Stromal cell of bone marrow (primary cell): ENCODE measurements at places on chromosomes 6 and 20.

DNA sequence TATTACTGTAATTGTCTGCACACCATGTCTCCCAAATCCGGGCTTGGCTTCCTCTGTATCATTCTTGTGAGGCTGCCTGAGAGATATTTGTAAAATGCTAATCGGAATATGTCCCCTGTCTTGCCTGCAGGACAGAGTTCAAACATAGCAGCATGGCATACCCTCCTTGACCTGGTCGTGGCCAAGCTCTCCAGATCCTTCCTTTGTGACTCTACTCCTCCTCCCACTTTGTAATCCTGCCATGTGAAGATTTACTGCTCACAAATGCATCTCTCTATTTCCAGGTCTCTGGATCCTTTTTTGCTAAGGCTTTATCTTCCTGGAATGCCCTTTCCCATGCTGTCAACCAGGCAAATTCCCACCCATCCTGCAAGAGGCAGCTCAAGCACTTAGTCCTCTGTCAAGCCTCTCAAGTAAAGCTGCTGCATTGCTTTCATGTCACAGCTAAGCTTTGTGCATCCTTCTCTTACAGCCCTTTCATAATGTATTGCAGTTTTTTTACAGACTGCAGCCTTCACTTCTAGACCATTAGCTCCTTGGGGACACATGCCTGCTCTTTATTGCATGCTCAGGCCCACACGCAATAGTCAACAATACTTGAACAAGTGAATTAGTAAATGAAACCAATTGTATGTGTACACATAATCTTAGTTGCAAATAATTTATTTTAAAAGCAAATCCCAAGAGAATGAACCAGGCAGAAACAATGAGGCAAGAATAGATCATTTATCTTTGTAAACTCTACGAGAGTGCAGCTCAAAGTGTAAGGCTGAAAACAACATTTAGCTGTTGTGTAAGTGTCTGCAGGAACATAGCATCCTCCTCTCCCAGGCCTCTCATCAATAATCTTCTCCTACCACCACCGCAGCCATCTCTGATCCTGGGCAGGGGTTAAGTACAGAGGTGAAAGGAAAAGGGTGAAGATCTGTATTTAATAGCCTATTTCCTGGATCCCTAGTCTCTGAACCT, 45.8 kb downstream of the HIVEP2 start:
- DNase-seq: no peak

- DNase-seq: no peak
Measured at GRCh38 chr6:14865531-14866100, 380.3 kb upstream of the JARID2 start.

DNA sequence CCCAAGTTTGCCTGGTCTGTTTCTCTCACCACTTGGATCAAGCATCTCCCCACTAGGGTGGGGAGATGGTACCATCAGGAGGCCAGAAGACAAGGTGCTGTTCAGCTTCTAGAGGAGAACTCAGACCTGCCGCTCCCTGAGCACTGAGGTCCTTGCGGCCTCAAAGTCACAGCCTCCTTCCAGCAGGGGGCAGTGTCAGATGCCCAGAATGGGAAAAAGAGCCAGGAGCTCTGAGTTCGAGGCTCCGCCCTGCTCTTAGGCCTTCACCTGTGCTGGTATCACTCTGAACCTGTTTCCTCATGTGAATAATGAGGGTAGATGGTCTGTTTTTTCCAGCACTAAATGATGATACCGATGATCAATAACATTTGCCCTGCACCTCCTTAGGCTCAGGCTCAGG, 68.7 kb downstream of the TOX2 start:
- DNase-seq: no peak

DNA sequence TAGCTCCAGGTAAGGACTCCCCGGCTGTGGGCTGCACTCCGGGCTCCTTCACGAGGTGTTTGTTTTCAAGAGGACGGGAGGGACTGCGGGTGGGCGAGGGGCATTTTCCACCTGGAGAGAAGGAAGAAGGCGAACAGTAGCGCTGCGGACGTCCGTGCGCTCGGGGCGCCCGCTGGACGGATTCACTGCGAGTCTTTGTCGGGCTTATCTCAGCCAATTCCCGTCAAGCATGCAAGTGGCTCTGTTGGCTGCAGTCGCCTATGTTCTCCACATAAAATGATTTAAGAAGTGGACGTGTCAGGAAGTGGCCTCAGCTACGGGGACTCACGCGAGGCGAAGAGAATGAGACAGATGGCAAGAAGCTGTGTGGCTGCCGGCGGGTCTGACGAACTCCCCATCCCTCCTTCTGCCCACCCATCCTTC, 332 bp downstream of the GRIK2 start:
- DNase-seq: no peak

- DNase-seq: no peak
Measured at GRCh38 chr6:109313139-109313538, 69.1 kb downstream of the CD164 start.

DNA sequence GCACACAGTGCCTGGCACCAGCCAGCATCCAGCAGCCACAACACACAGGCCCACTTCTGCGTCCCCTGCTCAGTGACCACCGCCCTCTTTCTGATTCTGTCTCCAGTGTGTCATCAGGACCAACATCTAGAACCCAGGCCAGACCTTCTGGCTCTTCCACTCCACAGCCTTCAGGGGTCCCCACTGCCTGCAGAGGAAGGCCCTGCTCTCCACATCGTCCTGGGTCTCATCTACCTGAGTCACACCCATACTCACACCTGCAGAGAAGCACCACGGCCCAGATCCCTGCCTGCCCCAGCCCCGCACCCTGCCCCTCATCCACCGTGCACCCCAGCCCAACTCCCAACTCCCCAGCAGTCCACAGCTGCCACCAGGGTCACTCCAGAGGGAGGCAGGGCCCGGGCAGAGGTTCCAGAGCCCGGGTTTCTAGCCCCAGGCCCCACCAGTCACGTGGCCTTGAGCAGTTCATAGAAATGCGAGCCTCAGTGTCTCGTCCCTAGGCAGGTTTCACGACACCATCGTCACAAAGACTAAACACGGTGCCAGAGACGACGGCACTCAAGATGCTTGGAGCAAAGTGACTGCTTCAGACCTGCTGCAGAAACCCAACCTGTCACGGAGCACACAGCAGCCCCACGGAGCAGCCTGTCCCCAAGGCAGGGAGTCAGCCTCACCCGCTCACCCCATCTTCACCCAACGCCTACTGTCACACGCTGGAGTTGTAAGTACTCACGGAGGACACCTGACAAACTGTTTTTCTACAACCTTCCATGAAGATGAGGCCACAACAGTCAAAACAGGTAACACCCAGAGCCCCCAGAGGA, 16.1 kb downstream of the TAF4 start:
- DNase-seq: no peak

GRCh38 chr6:169274781-169275180, 21.1 kb upstream of the THBS2 start:
- no peak for DNase-seq

DNA sequence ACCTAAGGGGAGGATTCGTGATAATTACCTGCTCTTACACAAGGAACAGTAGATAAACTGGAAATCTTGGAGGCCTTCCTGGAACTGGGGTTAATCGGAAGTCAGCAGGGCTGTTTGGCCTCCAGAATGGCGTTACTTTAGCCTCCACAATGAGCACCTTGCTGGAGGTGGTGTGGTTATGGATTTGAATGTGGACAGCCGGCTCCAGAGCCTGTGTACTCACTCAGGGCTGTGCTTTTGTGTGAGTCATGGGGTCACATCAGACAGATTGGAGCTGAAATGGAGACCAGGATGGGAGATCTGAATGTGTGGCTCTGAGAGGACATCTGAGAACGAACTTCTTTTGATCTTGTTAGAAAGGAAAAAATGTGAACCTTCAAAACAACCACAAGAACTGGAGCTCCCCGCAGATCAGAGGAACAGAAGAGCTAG, 30.4 kb downstream of the IGF2R start:
- no peak for DNase-seq

DNA sequence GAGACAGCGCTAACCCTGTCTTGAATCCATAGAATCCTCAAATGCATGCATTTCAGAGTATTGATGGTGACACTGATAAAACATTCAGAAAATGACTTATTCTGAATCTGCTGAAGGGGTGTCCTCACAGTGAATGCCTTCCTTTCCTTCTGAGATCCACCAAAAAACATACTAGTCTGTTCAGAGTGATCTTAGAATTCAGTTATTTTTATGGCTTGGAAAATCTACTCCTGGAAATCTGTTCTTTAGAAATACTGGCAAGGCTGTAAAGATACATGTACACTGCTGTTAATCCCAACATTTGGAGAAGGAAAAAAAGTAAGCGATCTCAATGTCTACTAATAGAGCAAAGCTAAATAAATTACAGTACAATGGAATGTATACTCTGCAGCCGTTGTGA, 672.6 kb upstream of the AGPAT4 start:
- DNase-seq: no peak

DNA sequence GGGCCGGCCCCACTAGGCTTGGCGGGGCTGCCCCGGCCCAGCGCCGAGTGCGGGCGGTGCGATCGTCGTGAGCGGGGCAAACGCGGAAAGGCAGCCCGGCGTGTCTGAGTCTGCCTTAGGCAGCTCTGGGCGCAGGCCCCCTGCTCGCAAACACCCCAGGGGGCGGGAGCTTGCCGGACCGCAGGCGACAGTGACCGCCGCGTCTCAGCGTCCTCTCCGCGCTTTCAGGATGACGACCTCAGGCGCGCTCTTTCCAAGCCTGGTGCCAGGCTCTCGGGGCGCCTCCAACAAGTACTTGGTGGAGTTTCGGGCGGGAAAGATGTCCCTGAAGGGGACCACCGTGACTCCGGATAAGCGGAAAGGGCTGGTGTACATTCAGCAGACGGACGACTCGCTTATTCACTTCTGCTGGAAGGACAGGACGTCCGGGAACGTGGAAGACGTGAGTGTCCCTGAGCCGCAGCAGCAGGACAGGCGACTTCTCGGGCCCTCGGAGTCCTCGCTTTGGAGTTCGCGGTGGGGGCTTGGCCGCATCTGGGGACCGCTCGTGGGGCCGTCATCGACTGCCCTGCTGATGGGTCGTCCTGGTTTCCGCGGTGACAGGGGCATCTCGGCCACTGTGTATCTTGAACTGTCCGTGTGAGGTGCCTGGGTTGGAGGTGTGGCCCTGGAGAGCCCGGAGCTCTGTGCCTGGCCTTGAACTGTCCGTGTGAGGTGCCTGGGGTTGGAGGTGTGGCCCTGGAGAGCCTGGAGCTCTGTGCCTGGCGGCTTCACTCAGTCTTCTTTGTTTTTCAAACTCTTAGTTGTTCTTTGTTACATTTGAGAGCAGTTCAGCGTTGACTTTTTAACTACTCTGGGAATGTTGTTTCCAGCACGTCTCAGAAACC, 786 bp downstream of the ADRM1 start:
- DNase-seq: no peak

- no peak for DNase-seq
Measured at GRCh38 chr6:1869308-1869707, 259.6 kb downstream of the FOXC1 start.

DNA sequence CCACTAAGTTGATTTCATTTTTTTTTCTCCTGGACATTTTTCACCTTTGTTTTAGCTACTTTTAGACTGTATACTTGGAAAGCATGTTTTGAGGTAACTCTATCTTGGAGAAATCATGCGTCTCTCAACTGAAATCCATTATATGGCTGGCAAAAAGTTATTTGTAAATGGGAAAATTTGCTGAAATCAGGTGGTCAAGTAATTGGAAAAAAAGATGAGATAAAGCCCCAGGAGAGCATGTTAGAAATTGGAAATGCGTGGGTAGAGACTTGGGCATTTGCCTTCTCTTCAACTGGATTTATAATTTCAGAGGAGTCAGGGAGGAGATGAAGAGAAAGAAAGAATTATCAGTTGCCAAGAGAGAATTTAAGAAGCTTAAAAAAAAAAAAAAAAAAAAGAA, 217.1 kb upstream of the MAP3K7 start:
- DNase-seq: no peak

- DNase-seq: no peak
Measured at GRCh38 chr20:2088891-2089290, 12.7 kb upstream of the STK35 start.

DNA sequence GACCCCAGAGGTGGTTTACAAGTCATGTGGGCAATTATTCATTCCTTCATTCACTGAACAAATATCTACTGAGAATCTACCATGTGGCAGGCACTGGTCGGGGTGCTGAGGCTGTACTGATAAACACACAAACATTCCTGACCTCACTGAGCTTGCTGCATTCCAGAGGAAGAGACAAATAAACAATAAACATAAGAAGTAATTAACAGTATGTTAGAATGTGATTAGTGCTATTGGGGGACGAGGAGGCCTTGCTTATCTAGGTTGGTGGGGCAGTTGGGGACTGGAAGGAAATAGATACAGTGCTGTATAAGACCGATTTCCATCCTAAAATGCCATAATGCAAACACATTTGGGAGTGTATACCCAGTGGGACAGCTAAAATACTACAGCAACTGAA, 44.1 kb downstream of the MAK start:
- no peak for DNase-seq

DNA sequence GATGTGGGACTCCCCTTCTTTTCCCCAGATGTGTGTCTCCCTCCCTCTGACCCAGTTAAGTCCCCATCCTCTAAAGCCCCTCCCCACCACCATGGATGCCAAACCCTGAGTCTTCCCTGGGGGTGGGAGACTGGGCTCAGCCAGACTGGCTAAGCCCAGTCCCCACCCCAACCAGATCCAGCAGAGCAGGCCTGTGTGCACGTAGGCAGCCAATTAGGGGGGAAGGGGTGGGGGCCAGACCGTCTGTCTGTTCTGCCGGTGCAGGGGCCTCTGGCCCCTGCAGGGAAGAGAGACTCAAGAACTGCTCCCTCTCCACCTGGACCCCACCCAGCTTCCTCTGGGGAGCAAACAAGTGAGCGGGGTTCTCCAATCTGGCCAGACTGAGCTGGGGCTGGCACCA, 605 bp downstream of the COX4I2 start:
- no peak for DNase-seq

- peak; percentile 15 for DNase-seq
Measured at GRCh38 chr6:23445157-23445710, 680.8 kb upstream of the NRSN1 start.

- DNase-seq: no peak
Measured at GRCh38 chr6:124983383-124984083, 21.3 kb downstream of the RNF217 start.

DNA sequence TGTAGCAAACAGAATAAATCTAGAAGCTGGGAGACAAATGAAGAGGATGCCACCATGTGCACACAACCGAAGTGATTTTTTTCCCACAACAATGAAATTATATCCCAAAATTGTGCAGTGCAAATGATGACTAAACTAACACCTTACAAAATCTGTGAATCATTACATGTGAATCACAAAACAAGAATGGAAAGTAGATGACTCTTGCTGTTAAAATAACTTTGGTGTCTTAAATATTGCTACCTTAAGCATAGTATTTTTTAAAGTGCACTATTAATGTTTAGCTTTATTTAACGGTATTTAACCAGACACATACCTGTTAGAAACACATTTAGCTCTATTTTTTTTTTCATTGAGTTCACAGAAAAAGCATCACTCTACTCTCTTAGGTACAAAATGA, 190.8 kb downstream of the TBC1D32 start:
- no peak for DNase-seq
